GF-D8 (cell line): ENCODE measurements at places on chromosomes 7 and 10.

DNA sequence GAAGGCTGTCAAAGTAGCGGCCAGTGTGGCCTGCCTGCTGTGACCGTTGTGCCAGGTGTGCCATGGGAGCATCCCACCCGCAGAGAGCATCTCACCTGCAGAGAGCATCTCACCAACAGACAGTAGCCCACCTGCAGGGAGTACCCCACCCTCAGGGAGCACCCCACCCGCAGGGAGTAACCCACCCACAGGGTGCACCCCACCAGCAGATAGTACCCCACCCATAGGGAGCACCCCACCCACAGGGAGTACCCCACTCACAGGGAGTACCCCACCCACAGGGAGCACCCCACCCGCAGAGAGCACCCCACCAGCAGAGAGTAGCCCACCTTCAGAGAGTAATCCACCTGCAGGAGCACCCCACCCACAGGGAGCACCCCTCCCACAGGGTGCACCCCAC lies 476.5 kb downstream of the TCERG1L start:
- DNase-seq, result no peak

- DNase-seq, result no peak
Observed at GRCh38 chr10:111146025-111146640, 69.3 kb downstream of the ADRA2A start.

- DNase-seq, result no peak
Observed at GRCh38 chr10:15898046-15898445, 37.7 kb upstream of the MINDY3 start.

DNA sequence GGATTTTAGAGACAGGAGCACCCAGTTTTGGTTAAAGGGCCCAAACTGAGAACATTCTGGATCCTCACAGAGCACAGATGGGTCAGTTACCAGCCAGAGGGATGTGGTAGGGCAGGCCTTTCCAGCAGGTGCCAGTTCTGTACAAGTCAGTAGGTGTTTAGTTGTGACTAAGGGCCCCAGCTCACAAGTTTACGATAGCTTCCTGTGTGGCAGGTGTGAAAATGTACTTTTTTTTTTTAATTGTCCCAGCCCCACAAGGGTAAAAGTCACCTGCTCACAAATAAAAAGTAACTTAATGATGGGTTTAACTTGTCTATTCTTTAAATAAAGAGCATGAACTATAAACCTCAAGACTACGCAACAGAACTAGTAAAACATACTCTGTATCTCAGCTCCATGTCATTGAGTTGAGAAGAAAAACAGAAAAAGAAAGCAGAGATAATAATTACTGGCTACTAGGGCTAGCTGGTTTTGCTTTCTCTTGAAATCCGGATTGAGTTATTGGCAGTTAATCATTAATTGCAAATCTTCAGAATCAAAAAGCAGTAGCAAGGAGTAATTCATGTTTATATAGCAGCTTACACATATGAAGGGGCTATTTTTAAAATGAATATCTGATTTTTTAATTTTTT lies 15.4 kb downstream of the NFE2L3 start:
- no peak for DNase-seq

- DNase-seq, result no peak
Observed at GRCh38 chr7:4575254-4575653, 106.8 kb upstream of the FOXK1 start.

GRCh38 chr10:78981970-78982281 lies 86.8 kb upstream of the ZMIZ1 start:
- DNase-seq, result no peak

DNA sequence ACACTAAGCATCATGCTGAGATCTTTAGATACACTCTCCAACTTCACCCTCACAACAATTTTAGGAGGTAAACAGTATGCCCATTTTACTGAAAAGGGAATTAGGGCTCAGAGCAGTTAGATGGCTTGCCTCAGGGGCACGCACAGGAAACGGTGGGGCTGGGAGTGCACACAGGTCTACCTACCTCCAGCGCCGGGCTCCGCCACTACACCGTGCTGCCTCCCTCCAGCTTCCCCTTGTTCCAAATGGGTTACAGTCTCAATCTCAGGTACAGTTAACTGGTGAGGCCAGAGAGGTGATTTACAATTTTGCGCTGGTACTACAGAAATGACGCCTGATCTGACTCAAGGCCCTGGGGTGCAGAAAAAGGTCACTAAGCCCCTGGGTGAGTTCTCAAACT lies 142.0 kb downstream of the NOC3L start:
- no peak for DNase-seq

DNA sequence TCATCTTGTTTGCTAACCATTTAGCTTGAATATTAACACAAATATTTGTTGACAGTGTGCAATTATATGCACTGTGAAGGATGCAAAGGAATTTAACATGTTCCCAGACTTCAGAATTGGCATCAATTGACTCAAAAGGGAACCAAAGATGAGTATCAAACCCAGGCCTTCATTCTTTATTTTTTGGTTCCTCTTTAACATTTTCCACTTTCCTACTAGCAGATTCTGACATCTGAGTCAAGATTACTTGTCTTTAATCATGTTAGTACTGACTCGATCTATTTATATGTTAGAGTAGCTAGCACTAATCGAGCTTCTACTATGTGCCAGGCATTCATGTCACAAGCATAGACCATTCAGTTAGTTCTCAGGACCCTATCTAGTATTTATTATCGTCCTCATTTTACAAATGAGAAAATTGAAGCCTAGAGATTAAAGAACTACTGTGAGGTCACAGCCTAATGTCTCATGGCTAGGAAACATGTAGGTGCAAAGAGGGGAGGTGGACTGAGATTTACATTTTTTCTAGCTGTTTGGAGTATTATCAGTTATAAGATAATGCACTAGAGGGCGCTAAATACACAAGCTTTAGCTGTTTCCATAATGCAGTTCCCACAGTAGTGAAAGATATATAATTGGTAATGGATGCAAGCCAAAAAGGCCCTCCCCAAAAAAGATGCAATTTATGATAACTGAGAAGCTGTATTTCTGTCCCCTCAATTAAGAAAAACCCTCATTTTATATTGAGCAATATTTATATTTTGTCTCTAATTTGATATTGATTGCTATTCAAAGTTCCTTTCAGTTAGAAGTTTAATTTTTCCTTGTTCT lies 32.9 kb upstream of the KMT2E start:
- DNase-seq, result peak; percentile 32

DNA sequence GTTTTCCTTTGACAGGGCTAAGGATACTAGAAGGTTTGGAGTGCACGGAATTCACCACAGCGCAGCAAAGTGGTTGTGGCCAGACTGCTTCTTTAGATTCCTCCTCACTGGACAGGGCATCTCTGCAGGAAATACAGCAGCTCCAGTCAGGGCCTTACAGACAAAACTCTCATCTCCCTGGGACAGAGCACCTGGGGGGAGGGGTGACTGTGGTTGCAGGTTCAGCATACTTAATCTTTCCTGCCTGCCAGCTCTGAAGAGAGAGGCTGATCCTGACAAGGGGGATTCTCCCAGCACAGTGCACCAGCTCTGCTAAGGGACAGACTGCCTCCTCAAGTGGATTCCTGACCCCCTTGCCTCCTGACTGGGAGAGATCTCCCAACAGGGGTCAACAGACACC lies 1257.9 kb downstream of the NXPH1 start:
- DNase-seq, result no peak

DNA sequence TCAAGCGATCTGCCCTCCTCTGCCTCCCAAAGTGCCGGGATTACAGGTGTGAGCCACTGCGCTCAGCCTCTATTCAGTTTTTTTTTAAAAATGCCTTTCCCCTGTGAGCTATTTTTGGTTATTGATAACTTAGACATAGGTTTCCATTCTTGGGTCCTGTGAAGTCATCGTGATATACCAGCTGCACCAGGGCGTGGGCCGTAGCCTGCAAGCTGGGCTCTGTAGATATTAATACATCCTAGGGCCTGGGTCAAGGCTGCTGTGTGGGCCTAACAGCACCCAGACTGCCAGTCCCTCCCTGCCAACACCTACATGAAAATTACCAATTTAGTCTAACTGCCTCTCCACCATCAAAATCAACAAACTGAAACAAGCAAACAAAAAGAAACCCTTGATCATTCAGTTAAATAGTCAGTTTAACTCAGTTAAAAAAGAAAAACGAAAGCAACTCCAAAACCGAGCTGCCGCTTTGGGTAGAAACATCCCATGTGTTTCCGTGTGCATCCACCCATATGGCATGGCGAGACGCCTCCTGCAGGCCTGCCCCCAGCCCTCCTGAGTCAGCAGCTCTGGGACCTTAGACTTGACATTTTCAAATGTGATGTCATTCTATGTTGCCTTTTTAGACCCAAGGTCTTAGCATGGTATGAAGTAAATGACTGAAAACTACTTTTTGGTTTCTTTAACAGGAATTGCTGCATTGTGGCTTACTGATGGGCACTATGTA lies 330.2 kb downstream of the GLRX3 start:
- DNase-seq, result no peak

GRCh38 chr7:15755061-15755460 lies 68.6 kb upstream of the MEOX2 start:
- DNase-seq, result no peak

GRCh38 chr7:157220916-157221569 lies 82.3 kb downstream of the UBE3C start:
- no peak for DNase-seq

DNA sequence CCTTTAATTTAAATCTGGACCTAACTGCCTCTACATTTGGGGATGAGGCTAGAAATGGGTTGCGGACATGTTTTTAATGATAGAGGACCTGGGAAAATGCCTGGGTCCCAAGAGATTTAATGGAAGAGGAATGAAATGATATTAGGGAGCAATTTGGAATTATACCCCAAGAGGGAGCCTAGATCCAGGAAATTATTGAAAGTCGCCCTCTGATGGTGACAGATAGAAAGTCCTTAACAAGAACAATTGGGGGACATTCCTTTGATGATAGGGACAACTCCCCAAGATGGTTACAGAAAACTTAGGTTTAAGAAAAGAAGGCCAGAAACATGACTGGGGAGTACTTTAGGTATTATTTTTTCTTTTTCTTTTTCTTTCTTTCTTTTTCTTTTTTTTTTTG lies 9.5 kb upstream of the TSGA13 start:
- DNase-seq, result peak; percentile 7

DNA sequence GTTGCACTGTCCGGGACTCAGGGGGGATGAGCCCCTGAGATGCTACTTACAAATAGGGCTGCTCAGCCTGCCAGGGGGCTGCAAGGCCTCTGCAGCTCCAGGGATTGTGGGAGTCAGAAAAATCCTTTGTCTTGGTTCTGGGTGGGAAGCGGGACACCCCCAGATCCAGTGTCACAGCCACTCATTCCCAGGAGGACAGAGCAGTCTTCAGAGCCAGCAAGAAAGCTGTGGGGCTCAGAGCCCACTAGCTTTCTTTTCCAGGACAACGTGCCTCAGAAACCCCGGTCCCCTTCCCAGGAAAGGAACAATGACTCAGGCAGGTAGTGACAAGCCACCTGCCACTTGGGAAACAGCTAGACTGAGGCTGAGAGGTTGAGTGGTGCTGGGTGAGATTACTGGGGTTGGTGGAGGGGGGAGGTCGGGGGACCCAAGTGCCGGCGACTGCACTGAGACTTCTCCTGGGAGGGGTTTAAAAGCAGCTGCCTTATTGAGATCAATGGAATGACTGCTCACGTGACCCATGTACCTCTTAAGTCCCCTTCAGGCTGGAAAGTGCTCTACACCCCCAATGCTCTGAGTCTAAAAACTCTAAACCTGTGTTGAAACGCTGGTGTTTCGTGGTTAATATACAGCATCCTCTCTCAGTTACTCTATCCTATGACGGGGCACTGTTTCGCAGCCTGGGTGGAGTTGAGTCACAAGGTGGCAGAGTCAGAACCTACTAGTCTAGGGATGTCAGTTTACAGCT lies 123.6 kb downstream of the UBE2H start:
- DNase-seq, result no peak

DNA sequence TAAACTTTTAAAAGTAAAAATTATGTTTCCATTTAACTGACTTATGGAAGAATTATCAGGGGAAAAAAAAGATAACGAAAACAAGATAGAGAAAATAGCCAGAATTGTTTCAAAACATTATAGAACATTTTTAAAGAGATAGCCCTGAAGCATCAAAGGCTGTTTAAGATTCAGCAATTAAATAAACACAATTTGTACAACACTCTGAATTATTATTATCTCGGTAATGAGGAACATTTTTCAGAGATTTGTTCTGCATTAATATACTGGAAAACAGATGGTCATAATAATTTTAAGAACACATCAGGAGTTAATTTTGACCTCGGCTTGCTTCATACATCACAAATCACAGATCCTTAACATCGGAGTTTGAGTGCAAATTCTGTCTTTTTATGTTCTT lies 643.8 kb downstream of the SORCS1 start:
- no peak for DNase-seq

DNA sequence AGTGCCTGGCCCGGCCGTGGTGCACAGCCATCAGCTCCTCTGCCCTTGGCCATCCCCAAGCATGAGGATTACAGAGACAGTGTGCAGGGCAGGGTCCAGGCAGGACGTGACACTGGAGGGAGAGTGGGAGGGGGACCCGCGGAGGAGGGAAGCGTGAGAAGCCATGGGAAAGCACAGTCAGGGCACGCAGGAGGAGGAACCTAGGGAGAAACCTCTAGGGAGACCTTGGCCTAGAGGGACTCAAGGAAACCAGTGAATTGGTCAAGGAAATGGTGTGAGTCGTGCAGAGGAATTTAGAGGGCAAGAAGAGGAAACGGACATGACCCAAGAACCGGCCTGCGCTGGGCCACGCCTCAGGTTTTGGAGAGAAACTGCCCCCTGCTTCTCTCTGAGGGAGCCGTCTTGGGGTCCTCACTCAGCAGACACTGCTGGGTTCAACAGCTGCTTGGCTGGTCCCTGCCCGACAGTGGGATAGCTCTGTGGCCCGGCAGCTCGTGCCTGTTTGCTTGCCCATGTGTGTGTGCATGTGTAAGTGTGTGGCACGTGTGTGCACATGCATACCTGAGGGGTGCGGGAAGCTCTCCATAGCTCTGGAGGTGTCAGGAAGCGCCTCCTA lies 3.2 kb downstream of the OPN4 start:
- no peak for DNase-seq

DNA sequence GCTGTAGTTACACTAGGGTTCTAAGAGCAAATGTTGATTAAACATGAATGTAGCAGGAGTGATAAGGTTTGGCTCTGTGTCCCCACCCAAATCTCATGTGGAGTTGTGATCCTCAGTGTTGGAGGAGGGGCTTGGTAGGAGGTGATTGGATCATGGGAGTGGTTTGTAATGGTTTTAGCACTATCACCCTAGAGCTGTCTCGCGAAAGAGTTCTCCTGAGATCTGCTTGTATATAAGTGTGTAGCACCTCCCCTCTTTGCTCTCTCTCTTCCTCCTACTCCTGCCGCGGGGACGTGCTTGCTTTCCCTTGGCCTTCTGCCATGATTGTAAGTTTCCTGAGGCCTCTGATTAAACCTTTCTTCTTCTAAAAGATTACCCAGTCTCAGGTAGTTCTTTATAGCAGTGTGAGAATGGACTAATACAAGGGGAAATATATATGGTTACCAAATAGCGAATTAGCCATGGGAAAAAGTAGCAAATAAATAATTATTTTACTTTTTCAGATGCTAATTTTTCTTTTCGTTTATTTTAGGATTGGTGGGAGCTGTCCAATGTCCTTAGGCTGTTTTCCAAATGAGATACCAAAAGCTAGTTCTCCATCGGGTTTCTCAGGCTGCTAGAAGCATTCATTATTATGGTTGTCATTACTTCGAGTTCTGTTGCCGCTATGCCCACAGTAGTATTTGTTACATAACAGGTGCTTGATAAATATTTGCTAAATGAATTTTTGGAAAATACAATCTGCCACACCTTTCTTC lies 58.7 kb downstream of the PTEN start:
- no peak for DNase-seq

GRCh38 chr7:2245883-2246675 lies 4.1 kb downstream of the NUDT1 start:
- peak; percentile 73 for DNase-seq
